Eye (tissue), 1 donor: ENCODE measurements at places on chromosomes 3 and 15.
A peak's percentile ranks its signal among the peaks of the same experiment; 100 is the strongest.

DNA sequence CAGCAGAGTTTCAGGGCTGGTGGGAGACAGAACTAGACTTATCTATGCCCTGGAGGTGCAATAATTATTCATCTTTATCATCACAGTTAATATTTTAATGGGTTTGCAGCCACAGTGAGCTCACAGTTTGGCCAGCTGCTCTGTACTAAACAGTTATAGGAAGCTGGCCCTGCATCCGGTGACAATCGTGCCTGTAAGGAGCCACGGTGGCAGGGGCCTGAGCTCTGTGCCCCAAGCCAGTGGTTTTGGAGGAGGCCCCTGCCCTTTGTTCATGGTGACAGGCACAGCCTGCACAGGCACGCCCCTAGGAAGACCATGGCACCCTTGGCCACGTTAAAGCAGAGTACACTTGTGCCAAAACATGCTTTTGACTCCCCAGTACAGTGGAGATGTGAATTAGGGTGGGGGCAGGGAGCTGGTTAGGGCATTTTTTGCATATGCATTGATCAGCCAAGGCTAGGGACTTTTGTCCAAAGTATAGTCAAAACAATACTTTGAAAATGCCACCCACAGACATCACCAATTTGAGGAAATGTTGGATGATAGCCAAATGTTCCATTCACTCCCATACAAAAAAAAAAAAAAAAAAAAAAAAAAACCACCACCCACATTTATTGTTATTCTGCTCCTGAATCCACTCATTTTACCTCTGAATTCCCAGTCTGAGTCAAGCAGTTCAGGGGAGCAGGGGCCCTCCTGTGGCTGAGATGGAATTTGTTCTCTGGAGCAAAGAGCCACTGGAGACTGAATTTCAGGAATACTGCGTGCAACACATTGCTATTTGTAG lies 3.4 kb upstream of the RFTN1 start:
- DNase-seq, result peak; percentile 63

- DNase-seq, result no peak
Observed at GRCh38 chr3:183731611-183732010, 34.0 kb downstream of the YEATS2 start.

GRCh38 chr3:36695769-36696137 lies 68.6 kb downstream of the DCLK3 start:
- DNase-seq, result no peak

GRCh38 chr15:38084289-38084688 lies 149.8 kb downstream of the TMCO5A start:
- no peak for DNase-seq

GRCh38 chr15:47561102-47561501 lies 156.2 kb upstream of the SEMA6D start:
- DNase-seq, result no peak

DNA sequence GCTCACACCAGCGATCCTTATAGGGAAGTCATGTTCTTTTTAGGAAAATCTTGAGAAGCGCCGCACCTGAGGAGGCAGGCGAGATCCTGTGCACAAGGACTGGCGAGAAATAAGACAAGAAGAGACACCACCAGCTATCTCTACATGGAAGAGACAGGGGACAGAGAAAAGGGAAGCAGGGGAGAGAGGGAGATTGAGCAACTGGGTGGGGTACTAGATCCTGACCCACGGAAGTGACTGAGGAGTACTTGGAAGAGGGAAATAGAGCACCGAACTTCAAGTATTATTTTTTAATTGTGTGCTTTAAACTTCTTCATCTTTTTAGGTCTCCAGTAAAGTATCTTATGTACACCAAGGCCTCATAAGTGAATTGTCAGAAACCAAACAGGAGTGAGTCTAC lies 742.0 kb upstream of the LMCD1 start:
- DNase-seq, result no peak

GRCh38 chr3:139721370-139721769 lies 43.6 kb upstream of the NMNAT3 start:
- DNase-seq, result no peak

DNA sequence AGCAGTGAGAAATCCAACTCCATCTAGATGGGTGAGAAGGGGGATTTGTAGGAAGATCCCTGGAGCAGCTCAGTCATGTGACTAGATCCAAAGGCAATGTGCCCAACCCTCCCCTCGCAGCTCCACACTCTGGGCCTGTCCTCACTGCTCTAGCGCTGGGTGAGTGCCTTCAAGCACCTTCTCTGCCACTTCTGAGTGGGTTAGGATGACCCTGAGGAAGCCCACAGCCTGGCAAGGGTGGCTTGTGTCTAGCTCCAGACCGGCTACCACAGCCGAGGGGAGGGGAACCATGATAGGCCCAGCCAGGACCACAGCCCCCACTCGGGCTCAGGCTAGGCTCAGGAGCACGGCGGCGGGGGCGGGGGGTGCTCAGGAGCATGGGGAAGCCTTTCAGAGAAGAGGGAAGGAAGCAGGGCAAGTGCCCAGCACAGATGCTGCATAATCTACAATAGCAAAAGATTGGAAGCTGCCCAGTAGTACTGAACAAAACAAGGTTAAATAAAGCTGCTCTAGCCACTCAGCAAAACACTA lies 1.7 kb downstream of the SPATA12 start:
- DNase-seq, result no peak

GRCh38 chr3:53114412-53115074 lies 15.7 kb downstream of the RFT1 start:
- no peak for DNase-seq

GRCh38 chr15:88690331-88690730 lies 51.5 kb downstream of the ISG20 start:
- DNase-seq, result no peak

- DNase-seq, result no peak
Observed at GRCh38 chr15:27084844-27085243, 113.9 kb downstream of the GABRG3 start.

- no peak for DNase-seq
Observed at GRCh38 chr3:55585856-55586255, 98.8 kb upstream of the WNT5A start.

- no peak for DNase-seq
Observed at GRCh38 chr3:13120289-13120927, 47.2 kb upstream of the IQSEC1 start.

- DNase-seq, result no peak
Observed at GRCh38 chr3:60523536-60523935, 727.7 kb downstream of the FHIT start.
